HS-27A (cell line): ENCODE measurements at places on chromosomes 5 and 9.

DNA sequence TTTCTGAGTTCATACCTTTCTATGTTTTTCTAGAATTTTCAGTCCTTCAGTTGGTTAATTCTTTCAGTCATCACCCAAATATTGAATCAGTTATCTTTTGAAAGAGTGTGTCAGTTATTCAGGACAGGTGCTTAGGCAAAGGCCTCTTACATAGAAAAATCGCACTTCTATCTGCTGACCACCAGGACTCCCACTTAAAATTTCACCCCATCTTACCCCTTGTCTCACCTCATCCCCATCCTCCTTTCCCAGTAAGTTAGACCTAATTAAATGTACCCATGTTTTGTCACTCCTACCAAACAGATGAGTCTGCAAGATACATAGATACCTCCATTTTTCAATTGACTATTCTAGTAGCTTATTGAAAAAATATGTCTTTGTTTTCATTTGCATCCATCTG is 159.9 kb upstream of the PIK3R1 start:
- DNase-seq: no peak

DNA sequence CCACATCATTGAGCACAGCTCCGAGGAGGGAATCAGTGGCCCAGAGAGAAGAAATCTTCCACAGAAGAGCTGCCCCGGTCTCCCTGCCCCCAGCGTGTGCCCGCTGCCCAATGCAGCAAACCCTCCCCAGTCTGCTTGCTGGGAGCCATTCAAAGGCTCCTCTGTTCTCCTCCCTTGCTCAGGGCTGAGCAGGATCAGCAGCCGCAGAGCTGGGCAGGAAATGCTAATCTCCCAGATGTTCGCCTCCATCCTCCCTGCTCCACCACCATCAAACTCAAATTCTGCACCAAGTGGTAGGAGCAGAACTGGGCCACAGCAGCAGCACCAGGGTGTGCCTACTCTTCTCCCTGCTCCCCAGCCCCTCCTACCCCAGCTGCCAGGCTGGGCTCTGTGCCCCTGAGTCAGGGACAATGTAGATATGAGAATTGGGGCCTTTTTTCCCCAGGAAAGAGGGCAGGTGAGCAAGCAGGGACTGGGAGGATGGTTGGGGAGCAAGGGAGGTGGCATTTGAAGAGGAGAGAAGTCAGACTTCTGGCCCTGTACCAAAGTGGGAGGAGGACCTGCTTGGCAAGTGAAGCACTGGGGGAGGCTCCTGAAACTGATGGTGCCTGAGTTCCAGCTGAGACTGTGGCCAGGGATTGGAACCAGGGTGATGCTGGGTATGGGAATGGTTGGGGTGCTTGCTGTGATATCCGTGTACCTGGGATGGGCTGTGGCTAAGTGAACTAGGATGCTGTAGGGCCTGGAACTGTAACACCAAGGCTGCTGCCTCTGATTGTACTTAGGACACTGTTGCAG is 1.9 kb upstream of the PCDH1 start:
- no peak for DNase-seq

- no peak for DNase-seq
Measured at GRCh38 chr9:86046930-86047341, 52.4 kb downstream of the GOLM1 start.

DNA sequence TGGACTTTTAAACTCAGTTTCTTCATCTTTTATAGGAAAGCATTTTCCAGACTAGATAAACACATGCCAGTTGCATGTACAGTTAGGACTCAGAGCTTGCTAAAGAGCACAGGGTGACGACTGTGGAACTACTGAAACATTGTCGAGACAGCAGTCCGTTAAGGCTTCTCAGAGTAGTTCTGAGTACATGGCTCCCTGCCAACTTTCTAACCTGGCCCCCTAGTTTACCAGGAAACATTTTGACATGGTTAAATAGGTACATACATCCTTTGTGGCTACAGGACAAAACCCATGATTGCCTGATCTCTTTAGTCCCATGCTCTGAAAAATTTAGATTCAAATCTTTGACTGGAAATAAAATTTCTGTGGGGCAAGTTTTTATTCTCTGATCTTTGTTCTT is 129.7 kb downstream of the SLF1 start:
- no peak for DNase-seq

- no peak for DNase-seq
Measured at GRCh38 chr5:9567039-9567438, 21.2 kb upstream of the SEMA5A start.

- DNase-seq: no peak
Measured at GRCh38 chr5:138953387-138954256, 78.5 kb upstream of the LRRTM2 start.

DNA sequence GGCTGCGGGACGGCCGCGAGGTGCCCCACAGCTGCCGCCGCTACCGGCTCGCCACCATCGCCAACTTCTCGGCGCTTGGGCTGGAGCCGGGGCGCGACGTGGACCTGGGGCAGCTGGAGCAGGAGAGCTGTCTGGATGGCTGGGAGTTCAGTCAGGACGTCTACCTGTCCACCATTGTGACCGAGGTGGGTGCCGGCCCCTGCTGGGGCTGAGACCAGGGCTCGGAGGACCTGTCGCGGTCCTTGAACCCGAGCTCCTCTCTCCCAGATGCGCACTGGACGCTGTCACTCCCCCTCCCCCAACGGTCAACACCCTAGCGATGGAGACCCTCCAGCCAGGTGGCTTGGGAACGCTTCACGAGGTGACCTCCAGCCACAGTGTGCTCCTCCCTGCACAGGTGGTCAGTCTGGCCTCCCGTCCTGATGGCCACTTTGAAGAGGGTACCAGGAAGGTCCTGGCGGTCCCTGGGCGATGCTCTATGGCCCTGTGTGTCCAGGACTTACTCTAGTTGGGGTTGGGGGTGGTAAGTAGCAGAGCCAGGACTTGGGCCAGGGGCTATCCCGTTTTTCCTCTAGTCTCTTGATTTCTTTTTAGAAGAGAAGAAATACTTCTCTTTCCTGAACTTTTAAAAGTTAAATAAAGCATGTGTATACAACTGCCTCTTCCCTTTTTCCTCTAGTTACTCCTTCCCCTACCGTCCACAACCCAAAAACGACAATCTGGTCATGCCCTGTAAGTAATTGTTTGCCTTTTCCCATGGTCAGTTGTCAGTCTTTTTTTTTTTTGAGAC is 866 bp downstream of the SLC22A5 start:
- DNase-seq: no peak

DNA sequence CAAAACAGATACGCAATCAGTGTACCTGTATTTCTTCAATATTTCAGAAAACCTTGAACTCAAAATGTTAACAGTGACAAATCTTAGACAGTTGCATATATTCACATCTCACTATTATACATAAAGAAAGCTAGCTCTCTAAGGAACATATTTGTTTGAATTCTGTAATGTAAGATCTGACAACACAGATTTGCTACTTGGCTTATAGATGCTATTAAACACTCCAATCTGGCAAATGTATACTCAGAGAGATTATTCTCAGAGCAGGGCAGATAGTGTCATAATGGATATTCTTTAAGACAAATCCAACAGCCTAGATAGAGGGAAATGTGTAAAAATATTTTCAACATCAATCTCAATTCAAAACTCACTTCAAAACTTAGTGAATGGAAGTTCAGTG is 794.5 kb upstream of the CDH9 start:
- no peak for DNase-seq
